H1 (cell line): ENCODE measurements at places on chromosomes 2 and 18. TPM values are rescaled to one million over a fixed set of nuclear protein-coding genes. Genes with fewer than 3 reads are reported as not detected.

DNA sequence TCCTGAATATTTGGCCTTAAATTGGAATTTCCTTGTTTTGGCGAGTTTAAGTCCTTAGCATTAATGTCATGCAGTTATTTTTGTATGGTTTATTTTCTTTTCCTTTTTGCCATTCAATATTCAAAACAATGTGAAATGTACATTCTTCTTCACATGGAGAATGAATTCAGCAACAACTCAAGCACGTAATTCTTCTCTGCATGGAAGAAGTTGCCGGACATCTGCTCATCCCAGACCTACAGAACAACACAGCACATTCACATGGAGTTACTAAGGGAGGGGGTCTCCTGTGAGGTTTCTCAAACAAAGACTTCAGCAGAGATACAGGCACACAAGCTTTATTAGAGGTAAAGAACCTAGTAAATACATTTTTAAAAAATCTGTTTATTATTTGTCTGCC is 236.8 kb downstream of the SATB2 start:
- H3K4me3 ChIP-seq, result no peak overlapping the region
- H3K4me1 ChIP-seq, result no peaks in the 10 kb centered on the region
- no peak for DNase-seq
- H3K36me3 ChIP-seq, result no peaks in the 10 kb centered on the region

GRCh38 chr2:241289597-241289996 is 25.9 kb downstream of the HDLBP start:
- H3K36me3 ChIP-seq, result no peaks in the 10 kb centered on the region
- H3K27ac ChIP-seq, result no peak overlapping the region
- no peak overlapping the region for H3K4me3 ChIP-seq
- no peaks in the 10 kb centered on the region for H3K4me1 ChIP-seq
- DNase-seq, result no peak
- no peaks in the 10 kb centered on the region for H3K27me3 ChIP-seq

DNA sequence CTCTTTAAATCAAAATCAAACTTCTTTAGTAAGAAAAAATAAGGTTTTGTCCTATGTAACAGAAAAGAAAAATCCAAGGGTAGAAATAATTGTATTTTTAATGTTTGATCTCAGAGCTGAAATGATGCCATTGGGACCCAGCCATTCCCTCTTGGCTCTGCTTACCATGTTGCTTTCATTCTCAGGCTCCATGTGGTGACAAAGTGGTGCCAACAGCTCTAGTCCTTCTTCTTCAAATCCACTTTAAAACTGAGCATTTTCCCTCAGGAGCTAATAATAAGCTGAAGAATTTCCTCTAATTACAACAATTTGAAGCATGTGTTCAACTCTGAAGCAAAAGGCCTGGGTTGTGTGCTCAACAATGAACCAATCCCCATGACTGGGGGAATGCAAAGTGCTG is 327.9 kb downstream of the EN1 start:
- 0 out of 2 replicates have a peak, but pooled peaks cover 5% of the 10 kb centered on the region for H3K36me3 ChIP-seq
- no peaks in the 10 kb centered on the region for H3K27me3 ChIP-seq
- no peak for DNase-seq
- no peaks in the 10 kb centered on the region for H3K4me1 ChIP-seq

GRCh38 chr18:49499046-49499637 is 12.1 kb upstream of the C18orf32 start:
- H3K4me3 ChIP-seq, result no peak overlapping the region
- no peak overlapping the region for H3K27ac ChIP-seq
- no peaks in the 10 kb centered on the region for H3K36me3 ChIP-seq
- H3K4me1 ChIP-seq, result peaks cover 9% of the 10 kb centered on the region; the same call in 1 of the 2 replicates

DNA sequence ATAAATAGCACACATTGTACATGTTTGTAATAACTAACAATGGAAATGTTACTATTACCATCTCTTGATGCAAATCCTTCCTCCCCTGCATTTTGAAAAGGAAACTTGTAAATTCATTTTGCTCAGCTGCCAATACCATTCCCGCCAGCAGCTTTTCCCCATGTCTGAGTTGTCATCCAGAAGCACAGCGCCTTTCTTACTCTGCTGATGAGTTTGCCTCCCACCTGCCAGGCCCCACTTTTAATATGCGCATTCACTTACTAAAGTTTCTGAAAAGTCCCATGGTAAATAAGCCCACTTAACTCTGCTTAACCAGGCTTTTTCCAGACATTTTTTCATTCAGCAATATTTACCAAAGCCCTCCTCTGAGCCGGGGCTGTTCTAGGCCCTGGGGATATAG is 3.9 kb downstream of the CHST10 start:
- peaks cover 54% of the 10 kb centered on the region for H3K4me1 ChIP-seq
- peak overlapping the region; percentile 82; the same call in 1 of the 2 replicates for H3K27ac ChIP-seq
- H3K27me3 ChIP-seq, result no peaks in the 10 kb centered on the region
- DNase-seq, result peak; percentile 32

- no peak overlapping the region for H3K4me3 ChIP-seq
- no peaks in the 10 kb centered on the region for H3K36me3 ChIP-seq
- DNase-seq, result no peak
- H3K27ac ChIP-seq, result no peak overlapping the region
- no peaks in the 10 kb centered on the region for H3K4me1 ChIP-seq
These were observed 252.4 kb downstream of the LPIN1 start for GRCh38 chr2:11998626-11999378.

DNA sequence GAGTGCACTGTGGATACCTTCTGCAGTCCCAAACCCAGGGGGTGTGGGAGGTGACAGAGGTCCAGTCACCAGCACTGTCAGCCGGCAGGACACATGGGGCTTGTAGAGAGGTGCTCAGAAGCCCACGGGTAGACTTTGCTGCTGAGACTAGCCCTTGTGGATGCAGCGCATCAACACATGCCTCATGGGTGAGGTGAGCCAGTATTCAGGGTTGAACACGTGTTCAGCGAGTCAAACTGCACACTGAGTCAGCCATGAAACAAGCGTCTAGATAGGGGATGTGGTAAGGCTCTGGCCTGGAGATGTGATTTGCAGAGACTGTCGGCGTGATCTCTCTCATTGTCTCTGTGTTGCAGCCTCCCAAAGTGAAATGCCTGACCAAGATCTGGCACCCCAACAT is 35.8 kb upstream of the SCLY start:
- H3K4me1 ChIP-seq, result no peaks in the 10 kb centered on the region
- no peaks in the 10 kb centered on the region for H3K27me3 ChIP-seq
- no peak overlapping the region for H3K27ac ChIP-seq
- H3K4me3 ChIP-seq, result no peak overlapping the region

GRCh38 chr2:143901185-143901842 is 618.6 kb downstream of the ZEB2 start:
- H3K36me3 ChIP-seq, result no peaks in the 10 kb centered on the region
- H3K27me3 ChIP-seq, result no peaks in the 10 kb centered on the region
- H3K27ac ChIP-seq, result no peak overlapping the region

MRO gene
- 0.67 and 1.0 TPM in 2 replicates for total RNA-seq

RIOK3 gene
- total RNA-seq, result 17.6 and 24.3 TPM in 2 replicates

CFC1 gene
- 0.31 TPM in 1 of 2 replicates, not detected in the other for total RNA-seq

GRP gene
- total RNA-seq, result not detected in 2 replicates

IL18R1 gene
- 0.54 TPM in 1 of 2 replicates, not detected in the other for total RNA-seq

KCNK3 gene
- total RNA-seq, result 0.11 and 0.30 TPM in 2 replicates

SULT1C4 gene
- total RNA-seq, result 2.1 and 2.9 TPM in 2 replicates

FABP1 gene
- total RNA-seq, result not detected in 2 replicates
